ENCODE measurements at places on chromosomes 1 and 21.

GRCh38 chr1:117642963-117643362 is 37.1 kb downstream of the TENT5C start:
- no peak for DNase-seq

DNA sequence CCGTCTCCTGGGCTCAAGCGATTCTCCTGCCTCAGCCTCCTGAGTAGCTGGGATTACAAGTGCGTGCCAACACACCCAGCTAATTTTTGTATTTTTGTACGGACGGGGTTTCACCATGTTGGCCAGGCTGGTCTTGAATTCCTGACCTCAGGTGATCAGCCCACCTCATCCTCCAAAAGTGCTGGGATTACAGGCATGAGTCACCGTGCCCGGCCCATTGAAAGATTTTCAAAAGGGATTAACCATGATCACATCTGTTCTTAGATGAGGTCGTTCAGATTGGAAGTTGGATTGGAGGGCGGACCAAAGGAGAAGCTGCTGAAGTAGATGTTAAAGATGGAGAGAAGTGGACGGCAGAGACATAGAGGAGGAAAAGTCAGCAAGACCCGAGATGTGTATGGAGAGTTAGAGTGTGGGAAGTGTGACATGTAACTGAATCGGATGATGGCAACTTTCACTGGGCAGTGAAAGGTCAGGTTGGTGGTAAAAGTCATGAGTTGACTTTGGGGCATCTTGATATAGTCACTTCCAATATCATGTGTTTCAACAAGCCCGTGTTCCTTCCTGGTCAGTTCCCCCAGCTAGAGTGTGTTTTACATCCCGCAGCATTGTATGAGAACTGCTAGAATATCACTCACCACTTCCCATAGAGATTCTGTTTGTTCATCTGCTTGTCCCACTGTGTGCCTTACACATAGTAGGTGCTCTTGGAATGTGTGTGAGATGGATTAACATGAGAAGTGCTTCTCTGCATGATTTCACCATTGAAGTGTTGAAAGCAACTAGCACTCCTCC is 54.4 kb upstream of the TINAGL1 start:
- no peak for DNase-seq

DNA sequence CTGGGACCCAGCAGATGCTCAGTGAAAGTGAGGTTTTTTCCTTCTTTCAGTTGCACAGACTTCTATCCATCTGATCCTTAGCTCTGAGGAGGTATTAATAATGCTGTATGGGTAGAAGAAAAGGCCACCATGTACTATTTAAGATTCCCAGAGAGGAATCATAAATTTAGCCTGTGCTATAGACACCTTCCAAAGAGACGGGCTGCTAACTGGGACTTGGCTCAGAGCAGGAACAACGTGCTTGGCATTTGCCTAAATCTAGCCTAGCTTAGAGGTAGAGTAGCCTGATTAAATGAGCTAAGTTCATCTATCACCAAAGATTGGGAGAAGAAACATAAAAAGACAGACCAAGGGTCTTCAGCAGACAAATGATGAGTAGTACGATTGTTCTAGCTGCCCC is 176.9 kb upstream of the BEND5 start:
- no peak for DNase-seq

DNA sequence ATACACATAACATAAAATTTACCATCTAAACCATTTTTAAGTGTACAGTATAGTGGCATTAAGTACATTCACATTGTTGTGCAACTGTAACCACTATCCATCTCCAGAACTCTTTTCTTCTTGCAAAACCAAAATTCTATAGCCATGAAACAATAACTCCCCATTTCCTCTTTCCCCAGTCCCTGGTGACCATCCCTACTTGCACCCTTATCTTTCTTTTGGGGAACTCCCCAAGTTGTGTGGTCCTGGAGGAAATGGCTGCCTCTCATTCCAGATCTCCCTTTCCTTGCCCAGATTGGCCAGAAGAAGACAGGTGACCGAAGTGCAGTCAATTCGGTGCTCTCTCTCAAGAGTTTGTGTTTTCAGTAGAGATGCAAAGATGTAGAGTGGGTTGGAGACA is 389.6 kb upstream of the C1orf87 start:
- no peak for DNase-seq

DNA sequence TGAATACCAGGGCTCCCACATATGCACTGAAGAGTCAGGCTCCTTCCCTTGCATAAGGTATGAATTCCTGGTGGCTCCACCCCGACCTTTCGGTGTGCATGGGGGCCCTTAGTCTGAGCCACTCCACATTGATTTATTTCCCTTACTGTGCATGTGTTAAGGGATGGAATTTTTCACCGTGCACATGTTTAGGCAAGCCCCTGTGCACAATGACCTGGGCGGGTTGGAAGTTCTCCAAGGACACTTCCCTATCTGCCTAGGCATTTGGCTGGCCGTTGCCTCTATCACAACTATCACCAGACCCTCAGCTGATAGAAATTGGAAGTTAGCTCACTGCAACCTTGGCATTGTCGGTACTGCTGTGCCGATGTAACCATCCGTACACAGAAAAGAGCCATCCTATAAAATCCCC is 9.7 kb downstream of the S100A6 start:
- no peak for DNase-seq

DNA sequence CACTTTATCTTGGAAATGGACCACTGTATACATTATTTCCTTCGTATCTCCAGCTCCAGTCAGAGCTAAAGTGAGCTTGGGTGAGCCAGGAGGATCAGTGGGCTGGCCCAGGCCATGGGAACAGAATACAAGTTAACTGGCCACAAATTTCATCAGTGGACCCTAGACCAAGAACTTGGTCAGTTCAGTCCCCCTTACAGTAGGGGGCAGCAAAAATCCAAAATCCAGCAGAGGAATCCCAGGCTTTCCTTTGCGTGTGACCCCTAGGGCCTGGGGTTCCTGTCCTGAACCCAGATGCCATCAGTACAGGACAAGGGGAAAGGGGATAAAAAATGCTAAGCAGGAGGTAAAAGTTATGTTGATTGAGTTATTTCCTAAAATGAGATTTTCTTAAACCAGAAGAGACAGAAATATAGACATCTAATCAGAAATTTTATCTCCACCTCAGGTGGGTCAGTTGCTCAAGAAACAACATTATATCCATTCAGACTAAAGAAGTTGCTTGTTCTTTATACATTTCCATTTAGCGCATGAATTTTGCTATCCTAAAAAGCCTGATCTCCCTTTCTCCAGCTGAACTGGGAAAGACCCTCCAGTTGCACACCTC is 24.1 kb upstream of the LCE5A start:
- DNase-seq: no peak

DNA sequence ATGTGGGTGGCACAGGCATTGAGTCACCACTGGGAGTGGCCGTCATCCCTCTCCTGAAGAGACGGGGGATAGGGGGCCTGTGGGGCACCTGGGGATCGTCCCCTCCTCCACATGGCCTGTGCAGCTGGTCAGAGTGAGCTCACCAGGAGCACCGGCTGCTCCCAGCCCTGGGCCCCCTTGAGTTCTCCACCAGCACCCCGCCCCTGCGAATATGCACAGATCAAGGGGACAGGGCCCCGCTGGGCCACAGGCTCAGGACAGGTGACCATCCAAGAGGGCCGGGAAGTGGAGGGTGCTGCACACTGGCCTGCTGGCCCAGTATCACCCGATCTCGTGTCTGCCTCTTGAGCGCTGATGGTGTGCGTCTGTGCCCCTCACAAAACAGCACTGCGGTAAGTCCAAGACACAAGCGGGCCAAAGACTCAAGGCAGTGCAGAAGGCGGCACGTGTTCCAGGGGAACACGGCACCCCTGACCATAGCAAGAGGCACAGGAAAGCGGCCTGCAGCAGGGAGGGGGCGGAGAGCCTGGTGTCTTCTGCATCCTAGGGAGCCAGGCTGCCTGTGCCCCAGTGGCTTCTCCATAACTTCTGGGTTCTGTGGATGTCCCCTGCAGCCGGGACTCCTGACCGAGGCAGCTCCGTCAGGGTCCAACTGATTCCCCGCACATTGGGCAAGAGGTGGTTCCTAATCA is 18.1 kb upstream of the TSPEAR start:
- no peak for DNase-seq

- DNase-seq: peak; percentile 23
These were observed 37.0 kb downstream of the LPAR3 start for GRCh38 chr1:84855691-84856630.

GRCh38 chr1:67843331-67843730 is 10.1 kb upstream of the GNG12 start:
- peak; percentile 17 for DNase-seq

DNA sequence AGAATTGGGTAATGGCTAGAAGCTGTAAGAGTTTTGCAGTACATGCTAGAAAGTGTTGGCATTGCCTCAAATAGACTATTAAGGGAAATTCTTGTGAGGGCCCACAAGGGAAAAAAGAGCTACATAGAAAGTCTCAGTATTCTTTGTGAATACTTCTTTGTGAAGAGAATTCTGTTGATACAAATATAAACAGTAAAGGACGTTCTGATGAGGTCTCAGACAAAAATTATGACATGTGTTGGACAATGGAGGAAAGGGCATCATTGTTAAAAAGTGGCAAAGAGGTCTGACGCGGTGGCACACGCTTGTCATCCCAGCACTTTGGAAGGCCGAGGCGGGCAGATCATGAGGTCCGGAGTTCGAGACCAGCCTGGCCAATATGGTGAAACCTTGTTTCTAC is 458.9 kb downstream of the NCAM2 start:
- DNase-seq: no peak

GRCh38 chr1:3278416-3279181 is 175.9 kb upstream of the ARHGEF16 start:
- no peak for DNase-seq

GRCh38 chr1:75952016-75952415 is 19.8 kb upstream of the ASB17 start:
- no peak for DNase-seq

DNA sequence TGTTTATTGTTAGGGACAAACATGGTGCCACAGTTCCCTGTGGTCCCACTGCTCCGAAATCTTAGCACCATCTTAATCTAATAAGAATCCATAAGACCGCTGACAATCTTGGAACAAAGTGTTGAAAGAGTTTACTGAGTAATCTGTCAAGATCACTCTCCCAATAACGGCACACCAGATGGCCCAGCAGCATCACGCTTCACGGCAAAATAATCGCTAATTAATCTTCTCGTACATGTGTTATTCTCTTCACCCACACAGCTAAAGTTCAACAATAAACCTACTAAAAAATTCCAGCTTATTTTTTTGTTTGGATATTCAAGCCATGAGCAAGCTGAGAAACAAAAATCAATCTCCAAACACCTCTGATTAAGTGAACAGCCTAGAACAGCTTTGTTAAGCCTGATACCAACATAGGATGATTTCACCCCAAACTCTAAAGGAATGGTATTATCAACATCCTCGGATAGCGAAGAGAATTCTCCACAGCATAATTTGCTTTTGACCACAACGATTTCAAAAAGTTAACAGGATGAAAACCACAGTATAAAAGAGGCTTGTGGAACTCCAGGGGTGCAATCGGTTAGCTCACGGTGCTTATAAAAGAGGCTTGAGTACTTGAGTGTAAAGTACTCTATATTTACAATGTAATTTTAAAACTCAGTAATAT is 329.9 kb upstream of the GREM2 start:
- DNase-seq: no peak

- peak; percentile 84 for DNase-seq
These were observed 1.1 kb upstream of the ELAPOR1 start for GRCh38 chr1:109112652-109113285.

DNA sequence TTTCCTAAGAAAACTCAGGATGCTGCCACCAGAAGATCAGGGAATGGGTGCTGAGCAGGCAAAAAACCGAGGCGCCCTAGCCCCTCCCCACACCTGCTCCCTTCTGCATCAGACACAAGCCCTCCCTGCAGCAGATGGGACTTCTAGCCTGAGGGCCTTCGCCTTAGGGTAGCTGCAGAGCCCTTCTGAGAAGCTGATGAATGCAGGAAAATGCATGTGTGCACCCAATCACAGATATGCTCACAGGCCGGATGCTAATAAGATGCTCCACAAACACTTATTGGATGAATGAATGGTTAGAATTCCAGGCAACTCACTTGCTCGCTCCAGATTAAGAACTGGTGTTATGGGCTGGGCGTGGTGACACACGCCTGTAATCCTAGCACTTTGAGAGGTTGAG is 6.8 kb upstream of the C1orf210 start:
- DNase-seq: no peak

DNA sequence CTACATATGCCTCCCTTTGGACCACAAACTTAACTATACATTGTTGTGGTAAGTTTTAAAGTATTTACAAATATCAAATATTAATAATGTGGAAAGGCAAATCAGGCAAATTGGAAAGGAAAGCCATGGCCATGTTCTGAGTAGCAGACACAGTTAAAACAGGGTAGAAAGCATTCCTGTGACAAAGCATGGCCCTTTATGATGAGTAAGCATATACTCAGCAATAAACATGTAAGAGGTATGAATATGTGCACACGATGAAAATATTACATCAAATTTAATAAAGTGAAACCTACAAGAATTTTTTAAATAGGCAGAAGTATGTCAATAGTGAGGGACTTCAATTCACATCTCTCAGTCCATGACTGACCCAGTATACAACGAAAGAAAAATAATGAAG is 389.2 kb downstream of the DSCAM start:
- DNase-seq: no peak

DNA sequence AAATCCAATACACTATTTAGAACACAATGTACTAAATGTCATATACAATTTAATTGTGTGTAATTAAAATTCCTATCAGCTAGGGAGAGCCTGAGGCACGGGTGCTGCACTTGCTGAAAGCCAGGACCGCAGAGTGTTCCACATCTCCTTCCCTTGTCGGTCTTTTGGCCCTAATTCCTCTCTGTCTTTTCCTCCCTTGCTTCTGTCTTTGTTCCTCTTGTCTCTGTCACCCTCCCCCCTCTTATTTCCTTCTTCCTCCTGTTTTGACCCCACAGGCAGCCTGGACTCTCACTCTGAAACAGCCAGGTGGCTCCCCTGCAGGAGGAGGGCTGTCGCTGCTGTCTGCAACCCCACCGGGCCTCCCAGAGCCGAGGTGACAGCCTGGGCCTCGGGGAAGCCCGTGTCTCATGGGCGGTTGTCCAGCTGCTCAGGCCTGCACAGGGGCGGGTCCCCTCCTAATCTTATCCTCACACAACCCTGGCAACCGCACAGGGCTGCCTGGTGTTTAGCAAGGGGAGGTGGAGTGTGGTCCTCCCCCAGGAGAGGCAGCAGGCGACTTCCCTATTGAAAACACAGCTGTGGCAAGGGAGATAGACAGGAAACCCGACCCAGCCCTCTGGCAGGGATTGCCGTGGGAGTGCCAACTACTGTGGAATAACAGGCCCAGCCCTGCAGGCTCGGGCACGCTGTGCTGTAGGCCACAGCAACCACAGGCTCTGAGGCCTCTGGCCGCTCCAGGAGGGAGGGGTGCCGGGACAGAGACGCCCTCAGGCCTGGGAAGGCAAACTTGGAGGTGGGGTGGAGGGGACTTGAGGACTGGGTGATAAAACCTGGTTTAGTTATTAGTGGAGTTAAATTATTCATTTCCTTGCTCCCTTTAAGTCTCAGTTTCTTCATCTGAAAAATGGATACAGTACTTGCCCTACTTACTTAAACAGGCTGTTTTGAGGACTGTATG is 68.8 kb upstream of the WDR26 start:
- DNase-seq: peak; percentile 92

- DNase-seq: no peak
These were observed 176.5 kb upstream of the ST6GALNAC5 start for GRCh38 chr1:76690766-76691165.

Data from AG10803 (cell line).